Left ventricle myocardium superior (tissue), 1 donor: ENCODE measurements at places on chromosomes 7 and 10. TPM values are rescaled to one million over a fixed set of nuclear protein-coding genes. Genes with fewer than 3 reads are reported as not detected.

The HKDC1 gene
- not detected for total RNA-seq

The ITIH2 gene
- not detected for total RNA-seq

The TSPAN15 gene
- 8.3 TPM for total RNA-seq

The HOXA9 gene
- total RNA-seq, result not detected

The GCK gene
- total RNA-seq, result 1.4 TPM

The TFR2 gene
- not detected for total RNA-seq

The FFAR4 gene
- 0.07 TPM for total RNA-seq

The HABP2 gene
- total RNA-seq, result not detected

The LEP gene
- 0.42 TPM for total RNA-seq

The BICC1 gene
- 4.9 TPM for total RNA-seq

DNA sequence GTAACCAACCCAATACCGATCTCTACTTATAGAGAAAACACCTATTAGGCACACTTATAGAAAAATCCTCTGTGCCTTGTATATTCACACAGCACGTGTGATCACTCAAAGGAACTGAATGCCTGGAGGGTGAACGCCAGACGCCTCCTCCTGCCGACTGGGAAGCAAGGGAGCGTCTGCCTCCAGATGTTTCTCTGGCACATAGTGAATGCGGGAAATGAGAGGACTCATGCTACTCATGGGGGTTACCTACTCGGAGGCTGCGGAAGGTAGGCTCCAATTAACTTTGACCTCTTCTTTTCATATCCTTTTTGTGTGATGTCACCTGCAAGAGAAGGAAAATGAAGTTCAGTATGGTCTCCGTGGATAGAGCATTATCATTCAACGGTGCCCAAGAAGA, 203.3 kb downstream of the DIP2C start:
- no peak for DNase-seq

DNA sequence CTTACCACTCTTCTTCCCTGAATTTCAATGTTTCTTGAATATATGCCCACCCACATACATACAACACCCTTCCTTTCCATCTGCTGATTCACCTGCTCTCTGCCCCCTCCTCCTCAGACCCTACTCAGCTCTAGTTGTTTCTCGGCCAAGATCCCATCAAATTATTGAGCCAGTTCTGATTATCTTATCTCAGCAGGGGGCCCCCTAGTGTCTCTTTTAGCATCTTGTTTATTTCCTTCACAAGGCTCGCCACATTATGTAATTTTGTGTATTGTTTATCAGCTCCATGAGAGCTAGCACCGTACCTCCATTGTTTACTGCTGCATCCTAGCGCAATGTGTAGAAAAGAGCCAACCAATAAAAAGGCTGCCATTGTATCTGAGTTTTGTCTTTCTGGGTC, 71.9 kb downstream of the FAM13C start:
- no peak for DNase-seq

GRCh38 chr7:36916116-36916515, 191.8 kb upstream of the AOAH start:
- DNase-seq, result no peak

- no peak for DNase-seq
Observed at GRCh38 chr10:126398924-126399323, 10.6 kb upstream of the ADAM12 start.

DNA sequence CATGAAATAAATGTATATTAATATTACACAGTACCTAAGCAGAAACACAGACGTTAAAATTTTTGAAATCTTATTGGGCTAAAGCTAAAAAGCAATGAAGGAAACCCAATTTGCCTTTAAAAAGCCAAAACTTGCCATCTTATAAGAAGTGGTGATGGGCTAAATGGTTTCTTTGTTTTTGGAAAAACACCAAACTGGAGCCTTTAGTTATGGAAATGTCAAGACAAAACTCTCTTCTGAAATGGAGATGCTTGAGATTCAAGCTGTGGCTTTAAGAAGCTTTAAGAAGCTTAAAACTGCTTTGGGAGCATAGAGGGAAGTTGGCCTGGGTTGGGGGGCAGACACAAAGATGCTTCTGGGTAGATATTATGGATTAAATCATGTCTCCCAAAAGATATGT, 277.0 kb downstream of the GFRA1 start:
- DNase-seq, result no peak

DNA sequence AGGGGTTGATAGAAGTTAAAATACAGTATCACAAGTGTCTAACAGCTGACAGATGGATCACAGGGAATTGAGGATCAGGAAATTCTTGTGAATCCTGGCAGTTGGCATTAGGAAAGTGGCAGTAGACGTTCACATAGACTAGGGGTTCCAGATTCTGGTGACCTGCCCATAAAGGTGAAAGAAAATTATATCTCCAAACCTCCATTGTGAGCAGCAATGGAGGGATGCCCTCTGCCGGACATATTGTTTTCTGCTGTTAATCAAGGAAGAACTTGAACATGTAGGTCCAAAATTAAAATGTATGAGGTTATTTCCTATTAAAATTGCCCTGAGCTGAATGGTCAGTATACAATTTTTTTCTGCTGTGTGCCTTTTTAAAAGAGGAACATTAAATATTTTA, 5.1 kb downstream of the NME8 start:
- DNase-seq, result no peak

DNA sequence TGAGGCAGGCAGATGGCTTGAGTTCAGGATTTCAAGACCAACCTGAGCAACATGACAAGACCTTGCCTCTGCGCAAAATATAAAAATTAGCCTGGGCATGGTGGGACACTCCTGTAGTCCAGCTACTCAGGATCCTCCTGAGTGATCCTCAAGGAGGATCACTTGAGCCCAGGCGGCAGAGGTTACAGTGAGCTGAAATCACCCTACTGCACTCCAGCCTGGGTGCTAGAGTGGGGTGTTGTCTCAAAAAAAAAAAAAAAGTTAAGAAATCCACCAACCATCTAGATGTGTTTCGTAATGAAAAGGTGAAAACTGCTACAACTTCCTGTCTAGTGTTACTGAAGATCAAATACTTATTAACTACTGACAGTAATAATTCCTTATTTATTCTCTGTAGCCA, 8.1 kb downstream of the GLCCI1 start:
- DNase-seq, result no peak

DNA sequence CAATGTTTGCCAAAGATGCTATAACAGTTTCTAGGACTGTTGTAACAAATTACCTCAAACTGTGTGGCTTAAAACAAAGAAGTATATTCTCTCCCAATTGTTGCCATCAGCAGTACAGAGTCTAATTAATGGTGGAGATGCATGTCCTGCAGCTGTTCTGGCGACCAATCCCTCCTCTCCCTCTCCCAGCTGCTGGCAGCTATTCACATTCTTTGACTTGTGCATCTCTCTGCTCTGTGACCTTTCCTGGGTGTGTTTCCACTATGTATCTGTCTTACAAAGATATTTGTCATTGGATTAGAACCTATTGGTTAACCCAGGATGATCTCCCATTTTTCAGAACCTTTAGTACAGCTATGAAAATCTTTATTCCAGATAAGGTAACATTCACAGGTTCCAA, 561.7 kb upstream of the POM121L12 start:
- DNase-seq, result no peak

DNA sequence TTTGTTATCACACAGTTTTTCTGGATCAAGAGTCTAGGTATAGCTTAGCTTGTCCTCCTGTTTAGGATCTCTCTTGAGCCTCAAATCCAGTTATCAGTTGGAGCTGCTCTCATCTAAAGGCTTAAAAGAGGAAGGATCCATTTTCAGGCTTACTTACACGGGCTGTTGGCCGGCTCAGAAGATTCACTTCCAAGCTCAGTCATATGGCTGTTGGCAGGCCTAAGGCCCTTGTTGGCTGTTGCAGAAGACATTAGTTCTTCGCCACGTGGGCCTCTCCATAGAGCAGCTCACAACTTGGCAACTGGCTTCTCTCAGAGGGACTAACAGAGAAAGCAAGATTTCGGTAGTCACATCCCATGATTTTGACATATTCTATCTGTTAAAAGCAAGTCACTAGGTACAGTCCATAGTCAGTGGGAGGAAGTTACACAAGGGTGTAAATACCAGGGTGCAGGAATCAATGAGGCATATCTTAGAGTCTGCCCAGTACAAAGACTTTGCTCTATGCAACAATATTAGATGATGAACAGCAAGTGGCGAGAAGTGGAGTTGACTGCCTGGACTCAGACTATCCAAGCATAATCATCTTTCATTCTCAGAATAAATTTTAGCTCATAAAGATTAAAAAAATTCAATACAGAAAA, 280.1 kb upstream of the MBL2 start:
- DNase-seq, result no peak

GRCh38 chr7:55878691-55879090, 8.6 kb upstream of the ZNF713 start:
- no peak for DNase-seq

- DNase-seq, result no peak
Observed at GRCh38 chr7:115113776-115114175, 191.9 kb downstream of the MDFIC start.

GRCh38 chr10:128556182-128557110, 430.2 kb upstream of the MKI67 start:
- no peak for DNase-seq

GRCh38 chr7:75808106-75808505, 5.5 kb downstream of the CCL24 start:
- DNase-seq, result no peak

DNA sequence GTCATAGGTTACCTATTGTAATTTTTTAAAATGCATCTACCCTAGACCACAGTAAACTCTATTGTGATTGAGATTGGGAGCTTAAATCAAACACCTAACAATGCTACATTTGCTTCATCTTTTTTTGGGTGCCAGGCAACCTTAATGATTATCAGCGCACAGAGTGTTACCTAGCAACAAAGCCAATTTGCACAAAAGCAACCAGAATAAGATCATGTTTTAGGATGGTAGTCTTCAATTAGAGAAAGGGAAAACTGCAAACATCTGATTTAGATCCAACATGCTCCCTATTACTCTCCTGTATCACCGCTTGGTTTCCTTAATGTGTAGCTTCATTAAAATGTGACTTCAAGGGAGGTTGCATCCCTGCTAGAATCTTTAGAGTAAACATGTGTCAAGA, 226.9 kb downstream of the ABCA13 start:
- no peak for DNase-seq

GRCh38 chr7:159121068-159121467, 23.6 kb downstream of the VIPR2 start:
- peak; percentile 10 for DNase-seq

GRCh38 chr7:150793569-150794238, 6.5 kb downstream of the TMEM176B start:
- no peak for DNase-seq

DNA sequence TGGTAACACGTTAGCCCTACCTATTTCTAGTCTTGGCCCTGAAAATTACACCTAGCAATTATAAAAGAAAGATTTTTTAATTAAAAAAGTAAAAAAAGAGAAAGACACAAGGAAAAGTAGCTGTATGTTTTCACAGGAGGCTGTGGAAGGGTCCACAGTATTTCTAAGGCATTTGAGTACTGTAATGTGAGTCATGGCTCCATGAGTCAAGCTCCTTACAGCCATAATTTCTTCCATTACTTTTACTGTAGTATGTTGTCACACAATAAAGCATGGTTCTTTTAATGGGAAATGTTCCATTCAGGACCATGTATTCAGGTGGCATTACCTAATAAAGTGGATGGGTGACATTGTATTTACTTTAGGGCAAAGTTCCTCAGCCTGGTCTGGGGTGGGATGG, 113.4 kb downstream of the GPR37 start:
- no peak for DNase-seq

- DNase-seq, result no peak
Observed at GRCh38 chr10:109886781-109887140, 36.5 kb downstream of the XPNPEP1 start.

GRCh38 chr7:8921807-8922206, 488.4 kb downstream of the NXPH1 start:
- DNase-seq, result no peak

DNA sequence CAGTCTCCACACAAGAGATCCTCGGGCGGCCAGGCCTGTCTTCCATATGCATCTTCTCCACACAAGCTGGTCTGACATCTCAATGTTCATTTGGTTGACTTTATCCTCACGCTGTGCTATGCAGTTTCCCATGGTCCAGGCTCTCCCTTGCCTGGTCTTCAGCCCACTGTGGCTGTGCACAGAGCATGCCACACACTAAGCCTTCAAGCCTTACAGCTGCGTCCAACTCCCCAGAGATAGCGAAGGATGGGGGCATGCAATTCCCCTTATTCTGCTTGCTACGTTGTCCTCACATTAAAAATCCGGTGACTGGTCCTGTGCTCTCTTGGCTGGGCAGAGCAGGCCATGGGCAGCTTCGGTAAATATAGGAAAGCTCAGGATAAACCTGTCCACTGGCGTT, 188.7 kb upstream of the TCERG1L start:
- no peak for DNase-seq

DNA sequence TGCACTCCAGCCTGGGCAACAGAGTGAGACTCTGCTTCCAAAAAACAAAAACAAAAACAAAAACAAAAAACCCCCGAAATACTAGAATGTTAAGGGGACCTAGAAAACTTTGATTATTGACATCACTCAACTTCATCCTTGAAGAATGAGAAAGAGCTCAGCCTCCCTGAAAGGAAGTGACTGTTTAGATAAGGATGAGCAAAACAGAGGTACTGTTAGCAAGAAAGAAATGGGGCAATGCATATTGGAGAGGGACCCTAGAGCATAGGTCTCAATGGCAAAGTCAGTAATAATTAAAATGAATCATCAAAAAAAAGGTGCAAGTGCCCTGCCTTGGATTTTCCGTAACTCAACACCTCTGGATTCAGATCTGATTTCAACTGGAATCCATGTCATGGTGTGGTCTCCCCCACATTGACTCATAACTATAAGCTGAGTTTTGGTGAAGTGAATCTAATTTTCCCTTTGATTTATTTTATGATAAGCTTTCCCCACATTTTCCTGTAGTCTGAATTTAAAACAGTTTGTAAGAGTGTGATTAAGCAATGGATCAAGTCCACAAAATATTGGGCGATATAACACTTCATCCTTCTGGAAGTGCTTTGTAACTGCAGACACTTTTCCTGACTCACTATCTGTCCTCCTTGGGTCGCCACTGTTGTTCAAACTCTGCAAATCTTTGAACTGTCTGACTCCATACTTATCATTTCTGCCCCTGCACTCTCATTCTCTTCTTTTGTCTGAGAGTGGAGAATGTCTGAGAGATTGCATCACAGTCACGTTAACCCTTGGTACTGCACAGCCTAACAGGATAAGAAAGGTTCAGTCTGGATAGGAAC, 224.8 kb upstream of the LYZL1 start:
- DNase-seq, result no peak

- no peak for DNase-seq
Observed at GRCh38 chr7:95676691-95677090, 80.4 kb upstream of the PDK4 start.
